Activated T-helper 1 cell treated with Interleukin-2 at 50 U/mL for 16 hours (primary cell): ENCODE measurements at places on chromosomes 3 and 15.

DNA sequence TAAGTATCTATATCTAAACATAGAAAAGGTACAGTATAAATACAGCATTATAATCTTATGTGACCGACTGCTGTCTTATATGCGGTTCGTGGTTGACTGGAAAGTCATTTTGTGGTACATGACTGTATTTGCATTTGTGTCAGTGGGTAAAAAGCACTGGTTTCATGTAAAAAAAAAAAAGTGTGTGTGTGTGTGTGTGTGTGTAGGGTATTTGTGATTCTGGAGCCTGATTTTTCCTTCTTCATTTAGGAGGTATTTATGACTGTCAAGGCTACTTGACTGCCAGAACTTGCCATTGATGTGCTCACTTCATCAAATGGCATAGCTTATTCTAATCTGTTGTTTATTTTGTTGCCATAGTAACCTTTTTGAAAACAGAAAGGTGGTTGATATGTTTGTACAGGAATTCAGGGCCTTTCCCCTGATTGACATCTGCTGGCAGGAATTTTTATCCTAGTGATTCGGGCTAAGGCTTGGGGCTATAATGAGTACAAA is 63.2 kb downstream of the AKAP13 start:
- DNase-seq: no peak

DNA sequence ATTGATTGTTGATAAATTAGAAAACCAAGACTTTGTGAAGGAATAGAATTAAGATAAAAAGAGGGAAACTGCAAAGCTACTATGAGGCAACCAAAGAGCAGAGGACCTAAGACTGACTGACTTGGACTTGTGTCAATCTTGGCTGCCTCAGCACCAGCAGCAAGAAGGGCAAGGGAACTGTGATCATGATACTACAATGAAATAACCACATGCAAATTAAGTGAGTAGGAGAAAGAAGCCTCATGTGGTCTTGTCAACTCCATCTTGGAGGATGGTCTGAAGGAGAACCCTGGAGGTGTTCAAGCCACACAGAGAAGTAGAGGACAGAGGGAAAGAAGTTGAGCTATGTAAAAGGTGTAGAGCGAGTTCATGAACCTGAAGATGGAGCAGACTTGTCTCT is 47.3 kb upstream of the THRB start:
- DNase-seq: no peak

- DNase-seq: no peak
These were observed 122.0 kb downstream of the SLC25A26 start for GRCh38 chr3:66342717-66343356.

GRCh38 chr15:26621816-26622215 is 151.1 kb downstream of the GABRB3 start:
- DNase-seq: no peak

GRCh38 chr3:3632449-3632848 is 166.8 kb upstream of the LRRN1 start:
- no peak for DNase-seq

DNA sequence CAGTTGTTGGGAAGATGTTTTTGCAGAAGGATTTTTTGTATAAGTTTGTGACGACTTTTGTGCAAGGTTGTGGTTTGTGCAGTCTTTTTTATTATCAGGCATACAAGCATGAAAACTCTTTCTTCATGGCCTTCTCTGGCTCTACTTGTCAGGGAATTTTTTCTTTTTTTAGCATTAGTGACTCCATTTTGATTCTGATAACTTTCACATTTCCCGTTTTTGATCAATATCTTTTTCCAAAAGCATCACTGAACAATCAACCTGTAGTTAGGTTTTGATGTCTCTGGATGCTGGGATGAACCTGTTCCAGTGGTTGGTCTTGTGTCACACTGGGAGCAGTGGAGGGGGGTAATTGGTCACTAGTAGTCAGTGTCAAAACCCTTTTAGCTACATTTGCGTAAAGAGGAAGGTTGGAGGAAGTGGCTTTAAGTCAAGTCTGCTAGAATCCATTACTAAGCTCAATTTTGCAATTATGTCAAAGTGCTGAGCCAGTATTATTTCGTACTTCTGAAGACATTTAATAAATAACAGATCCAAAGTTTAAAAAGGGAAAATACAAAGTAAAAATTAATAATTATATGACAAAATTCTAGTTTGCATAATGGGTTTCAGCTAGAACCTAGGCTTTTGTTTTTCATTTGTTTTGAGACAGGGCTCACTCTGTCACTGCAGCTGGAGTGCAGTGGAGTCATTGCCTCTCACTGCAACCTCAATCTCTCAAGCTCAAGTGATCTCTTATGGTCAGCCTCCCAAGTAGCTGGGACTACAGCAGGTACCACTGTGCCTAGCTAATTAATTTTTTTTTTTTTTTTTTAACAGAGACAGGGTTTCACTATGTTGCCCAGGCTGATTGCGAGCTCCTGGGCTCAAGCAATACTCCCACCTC is 18.8 kb upstream of the CFAP161 start:
- DNase-seq: no peak

GRCh38 chr3:133330065-133330464 is 69.8 kb upstream of the BFSP2 start:
- no peak for DNase-seq

- no peak for DNase-seq
These were observed 191.7 kb upstream of the GBE1 start for GRCh38 chr3:81953111-81953510.

- DNase-seq: no peak
These were observed 33.2 kb downstream of the CIP2A start for GRCh38 chr3:108555966-108556581.

- no peak for DNase-seq
These were observed 62.4 kb downstream of the COL8A1 start for GRCh38 chr3:99700631-99701268.

- no peak for DNase-seq
These were observed 2.7 kb downstream of the C3orf22 start for GRCh38 chr3:126555795-126556636.

DNA sequence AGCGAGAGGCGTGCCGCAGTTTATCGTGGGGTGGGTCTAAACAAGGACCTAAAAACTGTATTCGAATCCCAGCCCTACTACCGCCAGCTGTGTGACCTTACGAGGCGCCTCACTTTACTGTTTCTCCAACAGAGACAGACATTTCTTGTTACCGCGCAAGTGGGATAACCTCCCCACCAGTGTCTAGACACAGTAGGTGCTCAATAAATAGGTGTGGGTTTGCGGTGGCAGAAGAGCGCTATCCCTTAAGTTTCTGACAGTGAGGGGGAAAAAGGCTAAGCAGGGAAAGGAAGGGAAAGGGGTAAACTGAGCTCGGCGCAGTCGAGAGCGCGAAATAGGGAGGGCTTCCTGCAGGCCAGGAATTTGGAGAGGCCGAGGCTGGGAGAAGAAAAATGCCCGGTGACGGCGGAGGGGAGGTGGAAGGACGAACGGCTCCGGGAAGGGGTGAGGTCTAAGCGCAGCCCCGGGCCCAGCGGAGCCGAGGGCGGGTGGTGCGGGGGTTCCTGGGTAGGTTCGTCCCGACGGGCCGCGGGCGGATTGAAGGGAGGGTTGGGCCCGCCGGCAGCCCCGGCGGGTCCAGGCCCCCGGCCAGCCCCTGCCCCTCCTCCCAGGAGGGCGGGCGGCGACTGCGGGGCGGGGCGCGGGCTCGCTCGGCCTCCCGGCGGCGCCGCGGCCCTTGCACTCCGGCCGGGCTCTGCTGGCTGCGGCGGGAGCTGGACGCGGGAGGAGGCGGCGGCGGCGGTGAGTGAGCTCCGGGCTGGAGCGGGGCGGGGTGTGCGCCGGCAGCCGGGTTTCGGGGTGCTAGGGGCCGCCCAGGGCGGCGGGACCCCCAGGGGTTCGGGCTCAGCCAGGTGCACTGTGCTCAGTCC is at the start of gene CGNL1:
TSS of gene CGNL1 (plus strand) at position 679 of the 869 bp plus-strand sequence. CDS start 61,495 bp downstream, outside the sequence.
- no peak for DNase-seq

DNA sequence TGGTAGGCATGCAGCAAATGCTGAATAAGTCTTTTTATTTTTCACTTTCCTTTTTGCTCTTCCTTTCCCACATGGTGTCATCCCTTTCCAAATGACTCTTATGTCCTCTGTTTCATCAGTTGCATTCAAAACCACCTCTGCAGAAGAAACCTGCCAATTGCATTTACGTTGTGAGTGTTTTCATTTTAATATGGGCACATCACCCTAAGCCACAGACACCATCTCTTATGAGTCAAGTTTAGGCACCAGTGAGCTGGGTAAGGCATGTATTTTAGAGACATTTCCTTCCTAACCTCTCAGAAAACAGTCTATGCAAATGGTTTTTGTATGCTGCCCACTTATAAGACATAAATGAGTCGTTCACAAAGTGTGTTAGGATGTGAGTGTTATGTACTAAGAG is 223.3 kb upstream of the ADAMTS9 start:
- no peak for DNase-seq

DNA sequence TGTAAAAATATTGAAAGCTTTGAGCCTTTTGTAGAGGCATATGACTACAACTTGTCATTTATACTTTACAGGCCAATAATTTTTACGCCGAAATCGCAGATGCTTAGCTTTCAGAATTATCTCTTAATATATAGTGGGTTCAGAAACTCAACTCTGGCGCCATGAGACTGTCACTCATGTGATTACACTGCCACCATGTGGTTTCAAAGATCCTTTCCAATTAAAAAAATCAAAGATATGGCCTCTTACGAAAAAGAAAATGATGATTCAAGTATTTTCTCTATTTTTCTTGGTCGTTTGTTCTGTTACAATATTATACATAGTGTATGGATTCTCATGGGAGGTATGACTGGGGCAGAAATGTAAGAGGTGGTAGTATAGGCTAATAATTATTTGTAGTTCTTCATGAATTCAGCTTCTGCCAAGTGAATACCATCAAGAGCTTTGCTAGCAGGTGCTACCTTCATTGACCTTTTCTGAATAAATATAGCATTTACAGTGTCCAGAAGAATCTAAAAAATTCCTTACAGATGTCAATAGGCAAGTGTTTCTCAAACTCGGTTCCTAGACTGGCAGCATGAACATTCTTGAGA is 751.7 kb upstream of the GOLIM4 start:
- no peak for DNase-seq

GRCh38 chr3:43733459-43734384 is 43.0 kb downstream of the ABHD5 start:
- DNase-seq: no peak

DNA sequence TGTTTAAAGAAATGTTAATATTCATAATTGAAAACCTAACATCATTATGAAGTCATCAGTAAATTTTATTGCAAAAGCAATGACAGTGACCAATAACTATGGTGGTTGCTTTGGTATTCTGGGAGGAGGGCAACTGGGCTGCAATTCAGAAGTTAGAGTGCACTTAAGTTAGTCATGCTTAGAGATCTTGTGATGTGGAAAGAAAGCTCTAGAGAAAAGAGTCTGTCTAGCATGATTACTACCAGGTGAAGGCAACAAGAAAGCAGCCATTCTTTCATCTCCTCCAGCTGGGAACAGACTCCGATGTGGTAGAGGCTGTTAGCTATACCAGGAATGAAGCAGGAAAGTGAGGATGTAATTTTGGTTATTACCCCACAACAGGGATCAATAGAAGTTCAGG is 625.6 kb downstream of the SI start:
- no peak for DNase-seq

GRCh38 chr3:62818347-62818746 is 56.9 kb downstream of the CADPS start:
- no peak for DNase-seq

DNA sequence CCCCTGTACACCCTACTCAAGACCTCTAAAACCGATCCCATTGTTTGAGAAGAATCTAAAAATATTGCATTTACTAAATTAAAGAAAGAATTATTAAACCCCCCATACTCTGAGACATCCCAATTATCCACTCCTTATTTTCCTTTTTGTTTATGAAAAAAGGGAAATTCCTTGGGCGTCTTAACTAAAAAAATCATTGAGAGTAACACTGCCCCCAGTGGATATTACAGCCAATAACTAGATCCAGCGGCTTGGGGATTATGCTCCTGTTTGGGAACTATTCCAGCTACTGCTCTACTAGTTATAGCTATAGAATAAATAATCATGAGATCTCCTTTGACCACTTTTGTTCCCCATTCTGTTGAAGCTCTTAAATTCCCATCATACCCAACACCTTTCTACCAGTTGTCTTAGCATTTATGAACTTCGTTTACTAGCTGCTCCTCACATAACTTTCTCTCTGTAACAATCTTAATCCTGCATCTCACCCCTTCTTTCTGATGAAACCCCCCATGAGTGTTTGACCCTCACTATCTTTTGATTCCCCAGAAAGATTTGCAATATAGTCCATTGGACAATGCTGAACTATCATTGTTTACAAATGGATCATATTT is 12.7 kb upstream of the CFAP91 start:
- DNase-seq: no peak

DNA sequence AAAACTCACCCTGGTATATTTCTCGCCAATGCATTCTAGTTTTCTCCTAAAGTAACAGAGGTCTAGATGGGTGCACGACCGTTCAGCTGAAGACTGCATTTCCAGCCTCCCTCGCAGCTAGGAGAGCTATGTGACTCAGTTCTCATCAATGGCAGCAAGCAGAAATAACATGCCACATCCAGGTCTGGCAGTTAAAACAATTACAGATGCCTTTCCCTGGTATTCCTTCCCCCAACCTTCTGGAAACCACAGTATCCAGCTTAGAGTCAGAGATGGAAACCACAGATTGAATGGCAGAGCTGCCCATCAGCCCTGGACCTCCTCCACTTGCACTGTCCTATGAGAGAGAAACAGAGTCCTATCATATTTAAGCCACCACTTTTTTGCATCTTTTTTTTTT is 4.8 kb downstream of the HAPLN3 start:
- DNase-seq: no peak

DNA sequence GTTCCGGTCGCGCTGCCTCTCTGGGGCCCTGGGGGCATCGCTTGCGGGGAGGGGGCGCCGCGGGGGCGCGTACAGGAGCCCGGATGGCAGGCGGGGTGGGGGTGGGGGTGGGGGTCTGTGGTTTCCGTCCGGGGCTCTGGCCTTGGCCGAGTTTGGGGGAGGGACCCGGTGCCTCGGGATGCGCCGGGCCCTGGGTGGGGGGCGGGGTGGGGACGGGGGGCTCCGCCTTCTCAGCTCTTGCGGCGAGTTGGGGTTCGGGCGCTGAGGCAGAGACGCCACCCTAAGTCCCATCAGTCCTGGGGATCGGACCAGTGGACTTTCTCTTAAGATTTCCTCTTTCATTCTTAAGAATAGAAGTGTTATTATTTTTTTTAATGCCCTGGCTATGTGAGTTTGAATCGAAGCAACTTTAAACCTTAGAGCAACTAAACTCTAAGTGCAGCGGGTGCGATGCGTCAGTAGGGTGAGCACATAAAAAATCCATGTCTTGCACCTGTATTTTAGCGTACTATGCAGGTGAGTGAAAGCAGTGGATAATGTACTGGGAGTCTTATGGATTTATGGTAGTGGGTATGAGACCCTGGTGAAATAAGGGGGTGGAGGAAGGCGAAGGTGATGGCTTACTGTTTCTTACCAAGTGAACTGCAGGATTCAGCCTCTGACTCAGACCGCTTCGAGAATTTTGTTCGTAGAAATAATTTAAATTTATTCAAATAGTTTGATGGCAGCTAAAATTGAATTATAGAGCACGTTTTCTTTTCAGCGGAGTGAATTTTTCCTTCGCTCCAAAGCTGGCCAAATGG is 762 bp downstream of the CTNNB1 start:
- peak; percentile 19 for DNase-seq

- DNase-seq: no peak
These were observed 22.0 kb upstream of the RBSN start for GRCh38 chr3:15120986-15121385.
